CMK (cell line): ENCODE measurements at places on chromosomes 4 and X.

- DNase-seq, result no peak
These were observed 328.0 kb downstream of the NAF1 start for GRCh38 chr4:162838671-162839070.

DNA sequence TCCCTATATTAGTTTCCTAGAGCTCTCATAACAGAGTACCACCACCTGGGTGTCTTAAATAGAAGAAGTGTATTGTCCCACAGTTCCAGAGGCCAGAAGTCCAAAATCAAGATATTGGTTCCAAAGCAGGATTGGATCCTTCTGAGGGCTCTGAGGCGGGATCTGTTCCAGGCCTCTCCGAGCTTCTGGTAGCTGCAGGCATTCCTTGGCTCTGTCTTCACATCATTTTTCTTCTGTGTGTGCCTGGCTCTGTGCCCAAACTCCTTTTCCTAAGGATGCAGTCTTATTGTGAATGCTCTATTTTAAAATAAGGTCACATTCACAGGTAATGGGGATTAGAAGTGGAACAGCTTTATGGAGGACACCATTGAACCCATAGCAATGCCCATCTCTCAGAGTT, 253.7 kb upstream of the TAPT1 start:
- DNase-seq, result no peak

DNA sequence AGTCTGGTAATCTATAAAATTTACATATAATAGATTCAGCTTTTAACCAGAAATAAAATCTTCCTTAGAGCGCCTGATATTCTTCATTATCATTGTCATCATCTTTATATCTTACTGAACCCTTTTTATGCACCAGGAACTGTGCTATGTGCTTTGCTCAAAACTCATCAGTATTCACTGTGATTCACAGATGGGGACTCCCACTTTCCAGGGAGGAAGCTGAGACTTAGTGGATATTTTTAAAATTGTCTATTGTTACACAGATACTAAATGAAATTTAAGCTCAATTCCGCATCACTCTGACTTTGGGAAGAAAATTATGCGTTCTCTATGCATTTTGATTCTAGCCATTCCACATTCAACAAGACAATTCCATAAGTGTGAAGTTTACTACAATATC, 34.8 kb upstream of the SULT1E1 start:
- no peak for DNase-seq

DNA sequence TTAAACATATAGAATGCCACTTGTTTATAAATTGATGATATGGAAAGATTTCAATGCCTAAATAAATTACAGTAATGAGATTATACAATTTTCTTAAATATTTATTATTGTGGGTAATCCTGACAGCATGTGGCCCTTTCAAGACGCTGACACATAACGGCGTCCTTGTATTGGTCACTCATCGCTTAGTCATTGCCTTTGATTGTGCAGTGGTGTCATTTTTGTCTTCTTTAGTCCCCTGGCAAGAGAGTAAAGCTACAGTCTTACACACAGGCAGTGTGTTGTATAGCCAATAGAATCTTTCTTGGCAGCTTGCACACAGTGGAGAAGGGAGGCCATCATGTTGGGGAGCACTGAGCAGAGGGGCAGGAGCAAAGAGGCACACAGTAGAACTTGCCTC, 361.8 kb upstream of the GALNT7 start:
- no peak for DNase-seq

GRCh38 chr4:57342411-57342810, 232.2 kb upstream of the IGFBP7 start:
- no peak for DNase-seq

- DNase-seq, result no peak
These were observed 176.1 kb downstream of the AASDH start for GRCh38 chr4:56211202-56211601.

DNA sequence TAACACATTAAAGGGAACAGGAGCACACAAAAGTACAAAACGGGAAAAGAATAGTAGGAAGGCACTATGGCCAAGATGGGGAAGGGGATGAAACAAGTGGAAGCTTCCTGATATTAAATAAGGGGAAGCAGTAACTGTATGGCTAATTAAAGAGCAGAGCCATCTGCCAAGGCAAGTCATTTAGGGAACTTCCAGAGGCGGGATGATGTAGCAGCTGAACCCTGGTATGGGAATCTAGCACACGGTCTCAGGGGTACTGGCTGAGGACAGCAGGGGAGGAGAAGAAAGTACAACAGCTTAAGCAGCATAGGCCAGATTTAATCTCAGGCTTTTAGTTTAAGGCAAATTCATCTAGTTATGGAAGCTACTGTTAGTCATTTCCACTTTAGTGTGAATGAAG, 59.1 kb downstream of the IGFBP7 start:
- no peak for DNase-seq

- no peak for DNase-seq
These were observed 166.4 kb upstream of the ATP6AP2 start for GRCh38 chrX:40414335-40414734.

DNA sequence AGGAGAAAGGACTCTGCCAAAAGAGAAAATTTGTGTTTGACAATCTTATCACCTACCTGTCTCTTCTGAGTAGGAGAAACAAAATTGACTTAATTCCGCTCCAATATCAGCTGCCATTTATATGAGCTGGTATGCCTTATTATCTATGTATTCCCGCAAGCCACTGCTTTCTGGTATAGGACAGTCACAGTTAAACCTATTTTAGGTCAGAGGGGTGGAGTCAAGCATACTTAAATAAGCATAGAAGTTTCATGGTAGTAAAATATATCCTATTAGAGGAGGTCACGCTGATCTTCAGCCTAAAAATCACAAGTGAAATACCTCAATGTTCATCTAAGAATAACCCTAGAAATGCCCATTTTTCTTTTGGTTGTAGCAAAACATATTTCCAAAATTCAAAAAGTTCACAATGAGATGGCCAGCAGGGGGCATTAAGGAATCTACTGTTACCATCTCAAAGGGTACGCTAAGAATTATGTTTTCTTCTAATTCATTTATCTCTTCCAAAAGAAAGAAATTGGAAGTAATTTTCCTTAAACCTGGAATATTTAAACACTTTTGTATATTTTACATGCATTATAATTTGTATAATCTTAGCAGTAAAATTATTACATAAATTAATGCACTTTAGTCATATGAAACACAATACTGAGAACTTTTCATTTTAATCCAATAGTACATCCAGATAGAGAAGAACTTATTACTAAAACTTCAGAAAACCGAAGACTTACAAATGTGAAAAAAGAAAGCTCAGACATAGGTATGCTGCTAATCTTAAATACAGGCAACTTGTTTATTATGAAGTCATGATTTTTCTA, 10.5 kb downstream of the PPAT start:
- DNase-seq, result no peak

GRCh38 chr4:168955674-168956073, 54.4 kb downstream of the CBR4 start:
- DNase-seq, result no peak
